Activated CD8-positive, alpha-beta memory T cell treated with anti-CD3 and anti-CD28 coated beads, Interleukin-2, amount 50 U/mL, for 4 hours (primary cell): ENCODE measurements at places on chromosomes 2 and 18.

DNA sequence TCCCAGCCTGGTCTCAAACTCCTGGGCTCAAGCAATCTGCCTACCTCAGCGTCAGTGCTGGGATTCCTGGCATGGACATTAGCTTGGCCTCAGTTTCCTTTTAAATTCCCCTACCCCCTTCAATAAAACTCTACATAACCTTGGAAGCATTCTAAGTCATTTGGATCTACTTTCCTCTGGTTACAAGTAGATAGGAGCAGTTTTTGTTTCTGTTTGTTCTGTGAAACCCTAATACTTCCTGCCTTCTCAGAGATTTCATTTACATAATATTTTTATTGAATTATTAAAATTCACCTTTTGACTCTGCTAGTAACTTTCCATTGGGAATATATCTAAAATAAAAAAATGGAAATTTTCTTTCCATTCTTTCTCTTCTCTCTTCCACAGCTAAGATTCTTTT is 25.9 kb downstream of the GIGYF2 start:
- no peak for DNase-seq

GRCh38 chr2:21165350-21165749 is 41.6 kb downstream of the TDRD15 start:
- DNase-seq, result no peak

DNA sequence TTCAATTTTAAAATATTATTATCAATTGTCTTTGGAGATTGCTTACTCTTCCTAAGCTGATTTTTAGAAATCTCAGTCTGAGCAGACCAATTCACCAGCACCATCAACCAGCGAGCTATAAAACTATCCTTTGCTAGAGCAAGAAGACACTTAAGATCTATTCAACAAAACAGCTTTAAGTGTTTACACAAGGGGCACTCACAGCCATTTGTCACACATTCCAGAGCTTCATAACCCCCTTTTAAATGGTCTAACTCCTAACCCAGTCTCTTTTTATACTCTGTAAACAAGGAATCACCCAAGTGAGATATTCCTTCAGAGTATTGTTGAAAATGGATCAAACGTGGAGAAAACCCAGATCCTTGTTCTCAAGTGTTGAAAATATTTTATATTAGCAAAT is 1294.1 kb upstream of the CHAC2 start:
- DNase-seq, result no peak

- DNase-seq, result no peak
Measured at GRCh38 chr18:54641734-54642133, 50.7 kb downstream of the DYNAP start.

- no peak for DNase-seq
Measured at GRCh38 chr2:118808429-118808809, 39.0 kb downstream of the EN1 start.

DNA sequence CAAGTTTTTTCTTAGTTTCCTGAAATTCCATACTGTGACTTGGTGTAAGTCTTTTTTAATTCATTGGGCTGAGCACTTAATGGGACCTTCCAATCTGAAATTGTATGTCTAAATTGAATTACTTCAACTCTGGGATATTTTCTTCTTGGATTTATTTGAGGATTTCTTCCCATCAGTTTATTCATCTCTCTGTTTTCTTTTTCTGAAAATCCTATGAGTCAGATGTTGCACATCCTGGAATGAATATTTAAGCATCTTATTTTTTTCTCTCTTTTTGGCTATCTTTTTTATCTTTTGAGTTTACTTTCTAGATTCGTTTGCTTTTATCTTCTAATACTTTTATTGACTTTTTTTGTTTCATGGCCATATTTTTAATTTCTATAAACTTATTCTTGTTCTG is 55.4 kb upstream of the ACYP2 start:
- DNase-seq, result no peak
